ENCODE measurements at places on chromosomes 1 and 21.
A peak's percentile ranks its signal among the peaks of the same experiment; 100 is the strongest.

GRCh38 chr1:18743233-18743632, 112.6 kb downstream of the PAX7 start:
- no peak overlapping the region for H3K4me3 ChIP-seq
- peaks cover 33% of the 10 kb centered on the region for H3K36me3 ChIP-seq
- H3K4me1 ChIP-seq: no peaks in the 10 kb centered on the region
- H3K27me3 ChIP-seq: no peaks in the 10 kb centered on the region
- H3K27ac ChIP-seq: no peak overlapping the region

- no peak for DNase-seq
- no peaks in the 10 kb centered on the region for H3K36me3 ChIP-seq
- peaks cover 4% of the 10 kb centered on the region for H3K4me1 ChIP-seq
Measured at GRCh38 chr1:8065369-8065768, 39.3 kb upstream of the ERRFI1 start.

DNA sequence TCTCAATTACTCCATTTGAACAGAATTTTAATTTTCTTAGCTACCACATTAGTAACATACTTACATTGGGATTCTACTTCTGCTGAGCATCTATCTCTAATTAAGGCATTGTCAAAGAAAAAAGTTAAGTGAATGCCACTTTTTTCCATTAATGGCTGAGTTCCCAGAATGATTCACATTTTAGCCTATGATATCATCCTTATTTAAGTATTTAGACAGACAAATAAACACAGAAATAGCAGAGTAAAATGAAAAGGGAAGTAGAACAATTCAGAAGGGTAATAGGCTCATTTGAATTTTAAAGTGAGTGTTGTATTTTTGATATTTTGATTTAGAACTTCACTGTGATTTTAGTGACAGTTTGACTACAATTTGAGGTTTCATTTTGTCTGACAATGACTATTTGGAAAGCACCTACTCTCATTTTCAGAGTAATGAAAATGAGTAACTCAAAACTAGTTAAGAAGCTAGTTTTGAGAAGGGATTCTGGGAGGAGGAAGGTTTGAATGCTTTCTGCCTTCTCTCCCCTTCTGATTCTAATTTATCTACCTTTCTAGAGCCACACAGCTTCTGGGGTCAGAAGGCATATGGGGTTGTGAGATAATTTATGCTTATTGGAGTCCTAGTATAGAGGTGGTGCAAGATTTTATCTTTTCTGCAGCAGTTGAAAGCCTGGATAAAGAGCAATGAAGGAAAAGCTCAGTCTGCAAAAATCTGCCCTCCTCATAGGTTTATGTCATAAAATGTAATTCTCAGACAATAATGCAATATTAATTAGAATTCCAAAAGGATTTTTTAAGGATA, 15.5 kb downstream of the LYPLAL1 start:
- H3K4me1 ChIP-seq: peaks cover 2% of the 10 kb centered on the region
- no peak overlapping the region for H3K4me3 ChIP-seq
- peak overlapping the region; percentile 79 for H3K27ac ChIP-seq

DNA sequence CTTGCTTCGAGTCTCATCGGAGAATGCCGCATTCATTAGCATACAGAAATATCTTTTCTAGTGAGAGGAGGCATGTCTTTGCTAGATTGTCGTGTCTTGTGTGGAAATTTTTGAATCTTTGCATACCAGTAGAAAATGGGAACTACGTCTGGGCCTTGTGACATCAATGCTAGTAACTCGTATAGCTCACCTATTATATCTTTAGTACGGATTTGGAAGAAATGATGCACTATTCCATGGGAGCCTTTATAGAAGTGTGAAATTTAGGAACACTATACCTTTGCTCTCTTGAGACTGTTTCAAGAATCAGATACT, 835 bp downstream of the UHMK1 start:
- peaks cover 14% of the 10 kb centered on the region for H3K36me3 ChIP-seq
- peaks cover 5% of the 10 kb centered on the region for H3K4me1 ChIP-seq
- H3K27ac ChIP-seq: peak overlapping the region; percentile 88
- H3K27me3 ChIP-seq: peaks cover 2% of the 10 kb centered on the region
- DNase-seq: no peak

Measured in muscle of leg (tissue), 16 donors.